ENCODE measurements at places on chromosomes 13 and 19.

DNA sequence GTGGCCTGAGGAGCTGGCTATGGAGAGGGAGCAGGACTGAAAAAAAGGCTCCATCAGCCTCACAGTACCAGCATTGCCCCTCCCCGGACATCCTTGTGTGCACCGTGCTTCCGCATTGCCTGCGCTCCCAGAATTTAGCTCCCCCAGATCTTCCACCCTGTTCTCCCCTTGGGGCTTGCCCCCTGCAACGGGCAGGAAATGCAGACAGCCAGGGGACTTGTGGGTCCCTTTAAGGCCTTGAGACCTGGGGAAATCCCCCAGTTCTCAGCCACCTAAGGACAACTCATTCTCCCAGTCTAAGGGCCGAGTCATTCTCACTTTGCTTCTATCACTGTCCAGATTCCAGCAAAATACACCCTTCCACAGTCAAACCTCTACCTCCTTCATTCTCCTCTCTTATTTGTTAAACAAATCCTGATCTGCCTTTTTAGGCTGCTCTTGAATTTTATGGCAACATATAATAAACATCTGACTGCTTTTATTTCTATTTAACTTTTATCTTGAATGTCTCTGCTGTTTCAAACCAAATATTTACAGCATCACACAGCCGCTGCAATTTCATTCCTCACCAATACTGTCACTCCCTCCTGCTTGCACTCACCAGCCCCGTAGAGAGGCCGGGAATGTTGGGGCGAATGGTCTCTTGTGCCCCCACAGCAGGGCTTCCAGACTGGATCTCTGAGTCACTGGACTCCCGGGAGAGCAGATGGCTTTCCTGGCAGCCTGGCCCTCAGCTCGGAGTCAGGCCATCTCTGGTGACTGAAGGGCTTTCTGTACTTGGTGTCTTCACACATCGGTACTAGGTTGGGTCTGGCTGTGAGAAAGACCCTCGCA, 221.9 kb downstream of the TSHZ3 start:
- no peak for DNase-seq

DNA sequence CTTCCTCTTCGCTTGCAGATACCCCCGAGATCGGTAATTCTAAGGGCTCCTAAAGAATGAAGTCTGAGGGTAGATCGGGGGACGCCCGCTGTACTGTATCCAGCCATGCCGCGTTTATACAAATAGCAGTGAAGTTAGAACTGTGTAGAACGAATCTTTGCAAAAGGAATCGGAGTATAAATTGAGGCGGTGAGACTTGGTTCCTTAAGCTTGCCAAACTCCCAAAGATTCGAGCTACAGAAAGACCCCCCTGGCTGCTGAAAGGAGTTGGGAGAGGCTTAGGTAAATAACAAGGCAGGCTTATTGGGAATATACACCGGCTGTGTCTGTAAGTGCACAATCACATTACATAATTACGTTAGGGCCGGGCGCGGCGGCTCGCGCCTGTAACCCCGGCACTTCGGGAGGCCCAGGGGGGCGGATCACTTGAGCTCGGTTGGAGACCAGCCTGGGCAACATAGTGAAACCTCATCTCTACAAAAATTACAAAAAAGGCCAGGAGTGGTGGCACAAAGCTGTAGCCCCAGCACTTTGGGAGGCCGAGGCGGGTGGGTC, 12.2 kb downstream of the TMEM160 start:
- DNase-seq, result no peak

GRCh38 chr13:41231786-41232185, 31.6 kb downstream of the MTRF1 start:
- DNase-seq, result no peak

DNA sequence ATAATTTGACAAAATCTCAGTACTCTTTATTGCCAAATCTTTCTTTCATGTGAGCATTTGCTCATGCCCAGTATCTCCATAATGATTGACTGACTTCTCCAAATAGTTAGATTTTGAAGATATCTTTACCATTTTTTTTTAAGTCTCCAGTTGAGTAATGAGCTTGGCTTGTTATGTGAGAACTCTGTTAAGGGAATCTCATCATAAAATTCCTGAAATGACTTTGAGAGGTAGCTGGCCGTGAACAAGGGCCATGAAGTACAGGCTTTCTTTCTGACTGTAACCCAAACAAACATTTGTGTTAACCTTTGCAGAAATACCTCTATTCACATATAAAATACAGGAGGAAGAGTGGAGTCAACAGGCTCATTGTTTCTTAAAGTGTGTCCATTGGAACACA, 449.7 kb downstream of the IRS2 start:
- DNase-seq, result no peak

DNA sequence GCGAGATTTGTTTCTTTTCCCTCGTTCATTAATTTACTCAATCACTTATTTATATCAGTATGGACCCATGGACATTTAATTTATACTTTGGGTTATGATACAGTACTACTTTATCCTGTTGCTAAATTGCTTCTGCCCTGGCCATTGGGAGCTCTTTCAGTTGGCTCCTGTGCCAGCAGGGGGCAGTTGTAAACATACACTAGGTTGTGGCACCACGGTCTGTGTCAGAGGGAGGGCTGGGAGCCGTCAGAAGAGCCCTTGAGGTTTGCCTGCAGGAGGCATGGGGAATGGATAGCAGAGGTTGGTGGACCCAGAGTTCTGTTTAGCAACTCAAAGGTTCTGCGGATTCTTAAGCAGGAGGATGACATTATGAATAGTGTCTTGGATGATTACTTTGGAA, 94.3 kb downstream of the ERCC5 start:
- no peak for DNase-seq

- DNase-seq, result no peak
Measured at GRCh38 chr13:73321043-73321442, 262.2 kb downstream of the KLF5 start.

- DNase-seq, result no peak
Measured at GRCh38 chr13:27975564-27976361, 6.6 kb upstream of the CDX2 start.

DNA sequence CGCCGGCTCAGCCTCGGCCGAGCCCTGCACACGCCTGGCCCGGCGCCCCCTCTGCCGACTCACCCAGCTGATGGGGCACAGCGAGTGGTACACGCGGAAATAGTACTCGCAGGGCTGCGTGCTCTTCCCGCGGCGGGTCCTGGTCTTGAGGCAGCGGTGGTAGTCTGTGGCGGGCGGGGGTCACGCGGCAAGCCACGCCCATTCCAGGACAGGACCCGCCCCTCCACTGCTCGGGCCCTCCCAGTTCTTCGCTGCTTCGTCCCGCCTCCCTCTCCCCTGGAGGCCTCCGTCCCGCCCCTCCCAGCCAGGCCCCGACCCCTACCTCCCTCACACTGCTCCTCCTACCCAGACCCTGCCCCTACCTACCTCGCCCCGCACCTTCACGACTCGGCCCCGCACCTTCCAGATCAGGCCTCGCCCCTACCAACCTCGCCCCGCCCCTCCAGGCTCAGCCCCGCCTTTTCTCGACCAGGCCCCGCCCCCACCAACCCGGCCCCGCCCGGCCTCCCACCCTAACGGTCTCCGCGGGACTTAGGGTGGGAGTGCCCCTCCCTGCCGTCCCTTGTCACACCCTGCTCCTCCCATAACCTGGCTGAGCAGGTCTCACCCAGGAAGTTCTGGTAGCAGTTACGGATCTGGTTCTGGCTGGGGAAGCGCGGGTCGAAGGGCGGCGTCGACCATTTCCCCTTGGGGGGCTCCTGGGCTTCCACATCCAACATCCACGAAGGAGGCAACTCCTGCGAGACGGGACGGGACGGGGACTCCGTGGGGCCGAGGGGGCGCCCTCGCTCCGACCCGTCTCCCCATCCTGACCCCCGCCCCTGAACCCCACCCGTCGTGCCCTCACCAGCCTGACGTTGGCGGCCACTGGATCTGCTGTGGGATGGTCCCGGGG, 469 bp downstream of the COX6B2 start:
- peak; percentile 81 for DNase-seq

GRCh38 chr19:56014765-56015164, 28.2 kb downstream of the NLRP5 start:
- no peak for DNase-seq

- no peak for DNase-seq
Measured at GRCh38 chr19:40707615-40708014, 9.1 kb downstream of the COQ8B start.

GRCh38 chr13:27962128-27962841, 6.8 kb downstream of the CDX2 start:
- DNase-seq, result no peak

GRCh38 chr13:20370815-20371421, 138.8 kb upstream of the GJB6 start:
- DNase-seq, result no peak

GRCh38 chr19:58181902-58182576, 822 bp upstream of the ZNF274 start:
- peak; percentile 54 for DNase-seq

DNA sequence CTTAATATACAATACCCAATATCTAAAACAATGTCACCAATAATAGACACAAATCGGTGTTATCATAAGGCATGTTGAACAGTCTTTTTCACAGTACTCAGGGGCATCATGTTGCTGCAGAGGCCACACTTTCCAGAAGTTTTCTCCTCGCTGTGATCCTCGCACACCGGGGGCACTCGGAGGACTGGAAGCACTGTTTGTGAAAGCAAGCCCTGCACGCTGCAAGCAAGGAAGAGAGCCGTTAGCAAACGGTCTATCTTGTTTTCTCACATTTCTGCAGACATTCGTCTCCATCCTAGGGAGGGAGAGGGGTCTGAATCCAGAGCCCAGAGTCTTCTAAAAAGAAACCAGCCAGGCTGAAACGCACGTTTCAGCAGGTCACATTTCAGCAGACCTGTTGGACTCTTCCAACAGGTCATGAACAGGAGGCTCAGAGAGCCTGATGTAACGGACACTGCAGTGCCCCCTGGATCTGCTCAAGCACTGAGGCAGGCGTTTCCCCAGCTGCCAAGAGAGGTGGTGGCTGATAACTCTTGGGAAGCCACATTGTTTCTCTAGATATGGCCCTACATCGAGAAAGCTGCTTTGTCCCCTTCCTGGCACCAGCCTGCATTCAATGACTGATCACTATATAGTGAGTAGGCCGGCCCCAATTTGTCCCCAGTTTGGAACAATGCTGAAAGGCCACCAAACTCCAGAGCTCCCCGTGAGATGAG, 43.6 kb downstream of the RUBCNL start:
- no peak for DNase-seq

- no peak for DNase-seq
Measured at GRCh38 chr13:90933097-90933826, 414.2 kb upstream of the MIR17HG start.

DNA sequence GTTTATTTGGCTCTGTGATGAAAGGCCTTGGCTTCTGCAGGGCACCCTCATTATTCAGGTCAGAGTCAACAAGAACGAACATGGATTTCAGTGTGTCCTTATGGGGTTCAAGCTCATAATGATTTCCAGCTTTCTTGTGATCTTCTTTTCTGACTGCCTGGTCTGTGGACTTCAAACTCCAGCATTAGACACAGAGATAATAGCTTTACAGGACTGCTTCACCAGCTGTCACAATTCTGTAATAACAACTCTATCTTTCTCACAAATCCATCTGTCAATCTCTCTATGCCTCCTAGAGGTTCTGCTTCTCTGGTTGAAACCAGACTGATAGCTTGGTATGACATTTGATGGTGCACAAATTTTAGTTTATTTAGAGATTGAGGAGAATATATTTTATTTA, 13.1 kb upstream of the SLITRK6 start:
- no peak for DNase-seq

DNA sequence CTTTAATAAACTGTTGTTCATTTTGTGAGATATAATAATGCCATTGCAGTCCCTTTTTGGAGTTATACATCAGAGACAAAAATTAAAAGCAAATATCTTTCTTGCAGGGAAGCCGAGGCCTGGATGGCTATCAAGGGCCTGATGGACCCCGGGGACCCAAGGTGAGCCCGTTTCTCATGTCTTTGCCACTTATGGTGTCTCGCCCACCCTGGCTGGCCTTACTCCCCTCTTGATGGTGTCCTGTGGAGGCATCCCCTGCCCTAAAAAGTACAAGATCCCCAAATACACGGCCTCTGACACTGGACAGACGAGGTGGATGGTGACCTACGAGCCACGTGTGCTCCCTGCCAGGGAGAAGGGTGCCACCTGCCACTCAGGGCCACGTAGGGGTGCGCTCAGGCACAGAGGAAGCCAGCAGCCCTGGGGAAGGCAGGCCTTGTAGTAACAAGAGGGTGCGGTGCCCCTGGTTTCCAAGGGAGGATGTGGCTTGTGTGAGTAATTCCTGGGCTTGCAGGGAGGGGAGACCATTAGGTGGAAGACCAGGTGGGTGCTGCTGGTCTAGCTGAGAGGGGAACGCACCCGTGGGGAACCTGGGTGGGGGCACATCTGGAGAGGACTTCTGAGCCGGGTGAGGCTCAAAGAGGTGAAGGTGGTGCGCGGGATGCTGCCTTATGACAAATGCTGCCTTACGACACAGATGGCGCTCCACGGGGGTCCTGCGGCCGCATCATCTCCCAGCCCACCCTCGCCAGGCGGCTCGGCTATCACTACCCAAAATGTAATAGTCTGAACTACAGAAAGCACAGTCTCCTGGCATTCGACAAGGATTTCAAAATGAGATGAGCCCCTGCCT, 115.6 kb downstream of the RAB20 start:
- no peak for DNase-seq

GRCh38 chr19:5149508-5149907, 180.6 kb downstream of the KDM4B start:
- no peak for DNase-seq

DNA sequence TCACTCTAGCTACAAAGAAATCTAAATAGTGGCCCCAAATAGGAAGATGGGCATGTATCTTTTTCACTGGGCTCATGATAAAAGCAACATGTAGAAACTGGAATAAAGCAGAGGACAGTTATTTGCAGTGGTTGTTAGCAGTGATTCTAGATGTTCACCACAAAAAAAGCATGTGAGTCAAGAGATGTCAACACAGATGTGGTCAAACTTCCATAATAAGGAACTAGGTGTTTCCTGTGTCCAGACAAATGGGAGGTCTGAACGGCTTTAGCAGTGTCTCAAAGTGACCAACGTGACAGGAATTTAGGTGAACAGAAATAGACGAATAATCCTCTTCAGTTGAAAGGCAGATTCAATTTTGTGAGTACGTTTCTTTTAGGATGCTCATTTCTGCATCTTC, 162.7 kb downstream of the TBC1D4 start:
- DNase-seq, result peak; percentile 55

DNA sequence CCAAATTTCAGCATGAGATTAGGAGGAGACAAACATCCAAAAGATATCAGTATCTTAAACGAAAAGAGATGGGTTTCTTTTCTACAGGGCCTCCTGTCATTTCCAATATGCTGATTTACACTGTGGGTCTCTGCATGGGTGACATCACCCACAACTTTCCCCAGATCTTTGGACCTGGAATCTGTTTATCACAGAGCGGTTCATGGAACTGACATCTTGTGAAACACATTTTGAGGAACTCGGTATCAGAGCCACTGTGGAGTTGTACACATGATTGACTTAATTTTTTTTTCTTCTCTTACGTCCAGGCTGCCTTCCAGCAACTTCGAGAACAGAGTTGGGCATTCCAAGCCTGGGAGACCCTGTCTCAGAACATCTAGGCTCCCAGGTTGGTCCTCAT, 80.2 kb upstream of the SERP2 start:
- DNase-seq, result peak; percentile 77

DNA sequence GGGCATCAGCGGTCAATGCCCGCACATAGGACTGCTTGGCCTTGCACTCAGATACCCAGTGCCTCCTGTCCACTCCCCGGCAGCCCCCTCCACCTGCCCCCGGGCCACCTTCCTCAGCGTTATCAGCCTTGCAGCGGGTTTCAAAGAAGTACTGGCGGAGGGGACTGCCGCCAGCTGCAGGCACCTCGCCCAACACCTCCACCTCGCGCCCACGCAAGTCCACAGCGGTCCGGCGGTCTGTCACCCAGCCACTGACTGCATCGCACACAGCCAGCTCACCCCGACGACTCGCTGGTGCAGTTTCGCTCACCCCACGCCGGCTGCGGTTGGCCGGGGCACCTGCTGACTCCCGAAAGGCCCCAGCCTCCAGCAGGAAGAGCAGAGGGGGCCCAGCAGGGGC, 3.2 kb downstream of the NTF4 start:
- no peak for DNase-seq

All from inflammatory macrophage treated with lipopolysaccharide for 1 hour (primary cell).